Stimulated activated CD4-positive, alpha-beta T cell treated with anti-CD3 and anti-CD28 coated beads, Interleukin-12 subunit alpha, Interleukin-12 subunit beta, amount 100 ng/mL, for 4 hours (primary cell): ENCODE measurements at places on chromosomes 7 and 10.

- DNase-seq, result no peak
Observed at GRCh38 chr10:28250782-28251181, 52.1 kb downstream of the MPP7 start.

GRCh38 chr10:89257581-89257980 lies 6.0 kb upstream of the LIPA start:
- DNase-seq, result no peak

- DNase-seq, result no peak
Observed at GRCh38 chr7:137798073-137798763, 48.6 kb downstream of the DGKI start.

DNA sequence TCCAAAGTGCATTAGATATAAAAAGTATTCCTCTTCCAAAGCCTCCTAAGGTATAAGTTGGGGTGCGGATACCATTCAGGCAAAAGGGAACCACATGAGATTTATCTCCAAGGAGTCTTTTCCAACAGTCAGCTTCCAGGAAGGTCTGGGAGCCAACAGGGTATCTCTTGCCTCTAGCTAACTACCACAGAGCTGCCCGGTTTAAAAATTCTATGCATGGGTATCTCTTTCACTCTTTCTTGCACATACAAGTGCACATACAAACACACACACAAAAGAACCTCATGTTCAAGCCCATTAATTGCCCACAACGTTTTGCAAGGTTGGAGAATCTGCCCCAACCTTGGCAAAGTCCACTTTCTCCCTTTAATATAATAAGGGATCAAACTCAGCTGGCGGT lies 80.7 kb downstream of the CDK6 start:
- no peak for DNase-seq

- DNase-seq, result no peak
Observed at GRCh38 chr10:48285710-48286109, 11.2 kb upstream of the FRMPD2 start.

- DNase-seq, result no peak
Observed at GRCh38 chr7:76091506-76091905, 43.6 kb downstream of the MDH2 start.

DNA sequence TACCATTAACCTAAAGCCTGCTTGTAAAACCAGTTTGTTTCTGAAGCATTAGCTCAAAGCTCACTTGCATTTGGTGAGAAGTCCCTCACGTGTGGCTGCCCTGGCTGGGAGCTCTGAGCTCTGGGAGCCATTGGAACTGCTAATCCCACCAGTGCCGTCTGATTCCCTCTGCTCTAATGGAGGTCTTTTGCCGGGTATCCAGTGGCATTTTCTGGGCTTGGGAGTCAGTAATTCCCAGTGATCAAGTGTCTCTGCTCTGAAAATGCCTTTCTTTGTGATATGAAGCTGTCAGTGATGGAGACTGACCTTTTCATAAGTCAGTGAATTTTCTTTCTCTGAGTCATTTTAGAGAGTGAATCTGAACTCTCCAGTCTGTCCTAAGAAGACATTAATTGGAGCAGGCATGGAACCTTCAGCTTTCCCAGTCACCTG lies 36.9 kb upstream of the FAM20C start:
- DNase-seq, result no peak

DNA sequence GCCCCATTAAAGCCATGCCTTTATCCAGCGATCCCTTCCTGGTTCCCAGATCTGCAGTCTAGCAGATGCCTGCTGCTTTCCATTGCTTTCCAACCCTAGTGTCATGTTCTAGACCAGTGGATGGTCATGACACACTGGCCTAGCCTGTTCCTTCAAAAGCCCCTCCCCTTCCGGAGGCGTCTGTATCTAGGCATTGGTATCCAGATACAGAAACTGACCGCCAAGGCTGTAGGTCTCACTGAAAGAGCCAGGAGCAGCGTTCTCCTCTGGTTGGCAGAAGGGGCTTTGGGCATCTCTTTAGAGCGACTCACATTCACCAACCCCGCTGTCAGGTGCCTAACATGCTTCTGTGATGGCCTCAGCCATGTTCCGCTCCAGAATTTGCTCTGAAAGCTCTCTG lies 22.6 kb downstream of the JCAD start:
- DNase-seq, result no peak

- no peak for DNase-seq
Observed at GRCh38 chr10:62000037-62000603, 98.6 kb downstream of the ARID5B start.

GRCh38 chr7:157693071-157693520 lies 356.3 kb downstream of the DNAJB6 start:
- DNase-seq, result no peak

DNA sequence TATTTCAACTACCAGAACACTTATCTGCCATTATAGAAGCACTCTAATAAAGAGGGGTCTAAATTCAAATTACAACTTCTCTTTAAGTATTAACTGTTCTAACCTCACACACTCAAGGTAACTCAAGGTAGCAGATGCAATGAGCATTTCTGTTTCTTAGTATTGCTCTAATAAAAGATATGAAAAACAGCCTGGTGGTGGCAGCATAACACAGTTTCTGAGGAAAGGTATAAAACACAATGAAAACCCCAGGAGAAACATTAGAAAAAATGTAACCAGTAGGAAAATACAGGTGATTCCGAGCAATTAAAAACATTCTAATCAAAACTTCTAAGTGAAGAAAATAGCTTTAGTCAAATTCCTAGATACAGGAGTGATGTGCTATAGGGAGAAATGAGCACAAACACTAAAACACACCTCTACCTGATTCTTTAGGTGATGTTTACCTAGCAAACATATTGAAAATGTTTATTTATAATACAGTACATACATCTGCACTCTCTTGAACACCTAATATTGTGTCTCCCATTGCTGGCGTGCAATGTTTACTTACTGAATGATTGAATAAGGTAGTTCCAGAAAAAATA lies 3.5 kb downstream of the MKRN1 start:
- DNase-seq, result peak; percentile 22

DNA sequence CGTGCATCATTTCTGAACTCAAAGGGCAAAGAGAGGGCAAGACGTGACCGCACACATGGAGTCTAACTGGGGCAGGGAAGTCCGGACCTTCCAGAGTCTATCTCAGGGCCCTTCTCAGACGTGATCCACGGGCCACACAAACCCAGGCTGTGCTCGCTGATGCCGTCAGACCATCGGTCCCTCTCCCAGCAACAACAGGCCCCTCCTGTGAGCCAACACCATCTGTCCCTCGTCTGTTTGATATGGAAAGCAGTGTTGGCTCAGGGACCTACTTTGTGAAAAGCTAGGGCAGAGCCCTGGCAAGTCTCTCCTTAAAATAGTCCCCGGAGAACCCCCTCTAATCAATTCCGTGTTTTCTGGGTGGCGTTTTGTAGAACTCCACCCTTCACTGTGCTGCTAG lies 208.8 kb downstream of the TCERG1L start:
- no peak for DNase-seq

GRCh38 chr7:36796850-36797536 lies 72.7 kb upstream of the AOAH start:
- no peak for DNase-seq
